ENCODE measurements at places on chromosomes 4 and X. TPM values are rescaled to one million over a fixed set of nuclear protein-coding genes. Genes with fewer than 3 reads are reported as not detected.
A peak's percentile ranks its signal among the peaks of the same experiment; 100 is the strongest.

DNA sequence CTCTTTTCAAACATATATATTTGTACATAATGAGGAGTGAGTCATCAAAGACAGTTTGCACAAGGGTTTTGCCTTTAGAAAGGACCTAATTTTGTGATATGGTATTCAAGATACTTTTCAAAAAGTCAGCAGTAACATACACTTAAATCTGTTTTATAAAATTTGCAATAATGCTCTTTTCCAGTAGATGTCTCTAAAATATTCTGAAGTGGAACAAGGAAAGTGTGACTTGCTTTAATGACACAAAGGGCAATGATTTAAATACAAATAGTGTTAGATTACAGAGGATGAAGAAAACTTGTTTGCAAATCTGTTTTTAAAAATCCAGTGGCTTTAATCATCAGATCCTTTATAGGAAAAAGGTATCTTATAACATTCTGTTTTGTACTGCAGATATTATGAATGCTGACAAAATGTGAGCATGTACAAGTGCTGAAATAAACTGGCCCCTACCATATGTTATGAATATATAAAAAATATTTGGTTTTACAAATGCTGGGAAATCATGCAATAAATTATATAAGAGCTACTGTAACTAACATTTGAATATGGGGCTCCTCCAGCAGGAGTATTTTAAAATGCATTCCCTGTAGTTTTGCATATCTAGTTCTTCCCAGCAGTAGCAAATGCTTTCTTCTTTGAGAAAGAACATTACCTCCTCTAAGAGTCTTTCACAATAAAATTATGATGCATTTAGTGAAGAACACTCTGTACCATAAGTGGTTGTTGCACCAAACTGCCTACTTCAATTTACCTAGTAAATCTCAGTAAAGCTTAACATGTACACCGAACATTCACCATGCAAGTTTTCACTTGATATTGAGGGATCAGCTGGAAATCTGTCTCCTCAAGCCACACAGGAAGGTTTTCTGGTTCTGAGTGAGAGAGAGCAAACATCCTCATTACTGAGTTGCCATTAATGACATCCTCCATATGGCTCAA is 20.2 kb downstream of the MMRN1 start:
- no peak for DNase-seq

DNA sequence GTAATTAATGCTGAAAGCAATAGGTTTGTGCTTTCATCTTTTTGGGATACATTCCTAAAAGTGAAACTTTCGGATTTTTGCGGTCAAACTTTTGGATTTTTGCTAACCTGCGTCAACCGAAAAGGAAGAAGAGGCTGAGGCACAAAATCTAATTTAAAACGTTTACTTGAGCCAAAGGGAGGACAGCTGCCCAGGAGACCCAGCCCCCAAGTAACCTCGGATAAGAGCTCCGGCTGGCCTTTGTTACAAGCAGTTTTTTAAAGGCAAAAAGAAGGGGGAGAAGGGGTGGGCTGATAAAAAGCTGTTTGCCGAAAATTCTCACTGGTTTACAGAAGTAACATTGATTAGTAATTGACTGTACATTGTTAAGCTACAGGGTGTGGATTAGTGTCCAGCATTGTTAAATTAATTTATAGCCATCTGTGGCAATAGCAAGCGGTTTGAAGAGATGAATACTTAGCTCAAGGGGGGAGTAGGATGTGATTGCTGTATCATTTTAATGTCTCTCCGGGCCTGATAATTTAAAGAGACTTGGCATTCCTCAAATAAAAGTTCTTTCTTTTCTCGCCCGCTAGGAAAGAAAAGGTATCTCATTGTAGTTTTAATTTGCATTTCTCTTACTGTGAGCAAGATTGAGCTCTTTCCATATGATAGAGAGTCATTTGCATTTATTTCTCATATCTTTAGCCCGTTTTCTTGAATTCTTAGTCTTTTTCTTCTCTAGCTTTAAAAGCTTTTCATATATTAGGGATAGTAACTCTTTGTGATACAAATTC is 59.1 kb upstream of the USP9X start:
- no peak for DNase-seq

DNA sequence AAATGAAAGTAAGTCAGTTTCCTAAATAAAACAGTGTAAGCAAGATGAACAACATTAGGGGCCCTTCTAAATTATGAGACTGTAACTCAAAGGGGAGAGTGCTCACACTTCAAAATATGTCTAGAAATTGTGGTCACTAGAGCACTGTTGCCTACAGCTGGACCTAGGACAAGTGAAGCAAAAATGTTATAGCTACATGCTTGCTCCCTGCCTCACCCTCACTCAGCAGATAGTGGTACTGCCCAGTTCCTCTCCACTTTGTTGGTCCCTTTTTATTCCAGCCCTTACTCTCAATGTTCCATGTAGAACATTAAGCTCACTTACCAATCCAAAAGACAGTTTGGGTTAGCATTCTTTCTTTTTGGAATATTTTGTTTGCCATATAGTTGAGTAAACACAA is 147.3 kb downstream of the GRIA3 start:
- no peak for DNase-seq

Gene HSFX2
- 0.24 TPM for polyA plus RNA-seq

DNA sequence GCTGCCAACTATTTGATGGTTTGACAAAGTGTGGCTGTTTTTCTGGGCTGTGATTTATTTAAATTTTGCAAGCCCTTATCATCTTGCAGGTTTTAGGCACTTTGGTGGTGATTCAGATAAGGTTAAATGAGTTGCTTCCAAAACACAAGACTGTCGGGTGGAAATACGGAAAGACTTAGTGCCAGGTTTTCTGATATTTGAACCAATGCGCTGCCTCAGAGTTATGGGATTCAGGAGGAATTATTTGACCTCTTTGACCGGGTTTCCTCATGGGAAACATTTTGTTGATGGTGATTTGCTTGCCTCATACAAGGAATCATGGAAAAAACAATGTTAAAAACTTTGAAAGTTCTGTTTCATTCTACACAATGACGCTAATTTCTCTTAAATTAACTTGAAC is 136.1 kb upstream of the MAP9 start:
- peak; percentile 44 for DNase-seq

GRCh38 chr4:2813446-2814405 is 20.8 kb downstream of the SH3BP2 start:
- no peak for DNase-seq

All from renal pelvis (tissue), 12 donors.